ENCODE measurements at places on chromosomes 7 and 10. TPM values are rescaled to one million over a fixed set of nuclear protein-coding genes. Genes with fewer than 3 reads are reported as not detected.

DNA sequence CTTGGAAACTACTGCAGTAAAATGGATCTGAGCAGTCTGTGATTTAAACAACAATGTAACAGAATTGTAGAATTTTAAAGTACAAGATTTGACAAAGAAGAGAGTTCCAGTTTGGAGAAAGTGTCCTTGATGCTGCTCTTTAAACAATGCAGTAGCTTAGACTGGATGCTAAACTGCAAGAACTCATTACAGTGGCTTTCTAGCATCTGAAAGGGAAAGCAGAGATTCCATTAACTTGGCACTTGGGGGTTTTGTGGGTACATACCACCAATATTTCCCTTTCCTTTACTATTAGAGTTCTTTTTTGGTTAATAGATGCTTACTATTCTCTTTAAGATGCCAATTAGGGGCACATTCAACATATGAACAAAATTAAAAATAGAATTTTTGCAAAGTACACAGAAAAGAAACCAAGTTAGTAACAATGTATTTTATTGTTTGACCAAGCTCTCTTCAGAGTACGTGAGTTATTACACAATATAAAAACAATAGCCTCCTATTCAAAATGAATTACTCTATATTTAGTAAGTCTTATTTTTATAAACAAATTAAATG lies 11.9 kb downstream of the PSTK start:
- DNase-seq: no peak
- no peaks in the 10 kb centered on the region for H3K27me3 ChIP-seq
- no peak overlapping the region for H3K27ac ChIP-seq
- H3K36me3 ChIP-seq: peaks cover 13% of the 10 kb centered on the region
- no peaks in the 10 kb centered on the region for H3K4me1 ChIP-seq

- H3K4me1 ChIP-seq: no peaks in the 10 kb centered on the region
- H3K36me3 ChIP-seq: peaks cover 4% of the 10 kb centered on the region
- H3K27me3 ChIP-seq: no peaks in the 10 kb centered on the region
- H3K4me3 ChIP-seq: no peak overlapping the region
Observed at GRCh38 chr10:133454204-133454893, 604 bp downstream of the SCART1 start.

GRCh38 chr7:24713039-24713793 lies 44.0 kb downstream of the GSDME start:
- H3K4me3 ChIP-seq: no peak overlapping the region
- H3K4me1 ChIP-seq: peaks cover 16% of the 10 kb centered on the region
- H3K27ac ChIP-seq: no peak overlapping the region
- H3K36me3 ChIP-seq: peaks cover 22% of the 10 kb centered on the region
- H3K27me3 ChIP-seq: no peaks in the 10 kb centered on the region

DNA sequence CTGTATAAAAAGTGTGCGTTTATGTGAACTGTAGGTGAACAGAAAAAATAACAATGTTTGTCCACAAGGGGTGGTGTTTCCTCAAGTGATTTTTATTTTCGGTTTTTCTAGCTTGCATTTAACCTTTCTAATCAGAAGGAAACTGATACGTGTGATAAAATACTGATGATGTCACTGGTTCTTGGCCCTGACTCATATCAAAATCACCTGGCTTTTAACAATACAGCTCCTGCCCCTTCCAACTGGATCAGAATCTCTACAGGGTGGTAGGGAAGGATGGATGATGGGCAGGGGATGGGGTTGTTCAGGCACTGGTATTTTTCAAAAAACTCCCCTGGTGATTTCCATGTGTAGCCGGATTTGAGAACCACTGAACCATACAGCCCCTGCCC lies 10.9 kb downstream of the NPFFR1 start:
- no peak overlapping the region for H3K27ac ChIP-seq
- H3K36me3 ChIP-seq: no peaks in the 10 kb centered on the region
- DNase-seq: no peak

- no peaks in the 10 kb centered on the region for H3K27me3 ChIP-seq
- DNase-seq: no peak
- H3K4me3 ChIP-seq: no peak overlapping the region
- H3K36me3 ChIP-seq: no peaks in the 10 kb centered on the region
- H3K4me1 ChIP-seq: no peaks in the 10 kb centered on the region
- no peak overlapping the region for H3K27ac ChIP-seq
Observed at GRCh38 chr7:82244947-82245517, 198.5 kb downstream of the CACNA2D1 start.

DNA sequence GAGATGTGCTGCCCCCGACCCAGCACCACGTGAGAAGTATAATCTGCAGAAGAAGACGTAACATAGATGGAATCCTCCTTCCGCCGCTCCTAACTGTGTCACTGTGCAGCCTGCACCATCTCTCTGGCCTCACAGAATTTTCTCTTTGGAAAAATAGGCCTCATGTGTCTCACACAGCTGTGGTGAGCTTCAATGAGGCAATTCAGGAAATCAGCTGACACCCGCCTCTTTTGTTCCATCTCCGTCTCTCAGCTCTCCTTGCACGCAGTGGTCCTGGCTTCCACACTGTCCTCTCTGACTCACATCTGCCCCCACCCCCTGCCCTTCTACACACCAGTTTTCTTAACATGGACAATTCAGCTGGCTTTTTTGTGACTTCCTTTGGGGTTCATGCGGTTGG lies 7.2 kb downstream of the C10orf90 start:
- H3K4me1 ChIP-seq: no peaks in the 10 kb centered on the region
- no peaks in the 10 kb centered on the region for H3K36me3 ChIP-seq
- peak; percentile 35 for DNase-seq
- peak overlapping the region; percentile 22 for H3K27ac ChIP-seq

DNA sequence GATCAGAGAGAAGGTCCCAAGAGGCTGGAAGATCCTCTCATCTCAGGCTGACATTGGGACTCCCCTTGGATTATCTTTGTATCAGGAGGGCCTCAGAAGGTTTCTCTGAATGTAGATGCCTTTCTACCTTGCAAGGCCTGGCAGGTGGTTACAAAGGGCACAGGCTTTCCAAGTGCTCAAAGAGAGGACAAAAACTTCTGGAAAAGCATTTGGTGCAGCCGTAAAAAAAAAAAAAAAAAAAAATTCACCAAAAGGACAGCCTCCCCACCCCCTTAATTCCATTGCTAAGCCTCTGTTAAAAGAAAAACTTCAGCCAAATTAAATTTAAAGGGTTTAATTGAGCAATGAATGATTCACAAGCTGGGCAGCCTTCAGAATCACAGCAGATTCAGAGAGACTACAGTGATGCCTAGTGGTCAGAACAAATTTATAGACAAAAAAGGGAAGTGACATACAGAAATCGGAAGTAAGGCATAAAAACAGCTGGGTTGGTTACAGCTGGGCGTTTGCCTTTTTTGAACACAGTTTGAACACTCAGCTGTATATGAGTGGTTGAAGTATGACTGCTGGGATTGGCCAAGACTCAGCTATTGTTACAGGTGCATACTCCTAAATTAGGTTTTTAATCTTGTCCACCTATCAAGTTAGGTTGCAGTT lies 42.5 kb upstream of the LRGUK start:
- no peaks in the 10 kb centered on the region for H3K4me1 ChIP-seq
- H3K27ac ChIP-seq: no peak overlapping the region
- H3K36me3 ChIP-seq: no peaks in the 10 kb centered on the region
- DNase-seq: peak; percentile 0
- H3K4me3 ChIP-seq: no peak overlapping the region
- H3K27me3 ChIP-seq: no peaks in the 10 kb centered on the region

DNA sequence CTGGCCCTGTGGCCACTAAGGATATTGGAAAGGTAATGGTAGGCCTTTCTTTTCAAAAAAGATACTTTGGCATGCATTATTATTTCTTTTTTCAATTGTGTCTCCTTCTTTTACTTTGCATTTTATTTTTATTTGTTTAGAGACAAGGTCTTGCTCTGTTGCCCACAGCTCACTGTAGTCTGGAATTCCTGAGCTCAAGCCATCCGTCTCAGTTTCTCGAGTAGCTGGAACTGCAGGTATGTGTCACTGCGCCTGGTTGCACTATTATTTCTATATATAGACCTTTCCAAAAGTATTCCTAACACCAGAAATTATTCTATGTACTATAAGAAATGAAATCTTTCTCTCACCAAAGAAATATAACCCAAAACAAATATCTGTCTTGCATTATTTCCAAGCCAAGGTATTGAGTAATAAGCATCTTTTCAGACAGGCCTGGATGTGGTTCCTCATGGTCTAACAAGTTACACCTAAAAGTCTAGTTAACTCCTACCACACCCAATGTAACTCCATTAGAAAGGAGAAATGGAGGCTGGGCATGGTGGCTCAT lies 500.8 kb upstream of the ANKRD30A start:
- no peaks in the 10 kb centered on the region for H3K36me3 ChIP-seq
- no peaks in the 10 kb centered on the region for H3K27me3 ChIP-seq
- DNase-seq: no peak
- no peak overlapping the region for H3K27ac ChIP-seq
- no peak overlapping the region for H3K4me3 ChIP-seq
- H3K4me1 ChIP-seq: no peaks in the 10 kb centered on the region

- DNase-seq: no peak
- no peaks in the 10 kb centered on the region for H3K4me1 ChIP-seq
- H3K4me3 ChIP-seq: no peak overlapping the region
- no peak overlapping the region for H3K27ac ChIP-seq
- H3K27me3 ChIP-seq: no peaks in the 10 kb centered on the region
- peaks cover 6% of the 10 kb centered on the region for H3K36me3 ChIP-seq
Observed at GRCh38 chr7:130560972-130561371, 69.1 kb downstream of the MEST start.

DNA sequence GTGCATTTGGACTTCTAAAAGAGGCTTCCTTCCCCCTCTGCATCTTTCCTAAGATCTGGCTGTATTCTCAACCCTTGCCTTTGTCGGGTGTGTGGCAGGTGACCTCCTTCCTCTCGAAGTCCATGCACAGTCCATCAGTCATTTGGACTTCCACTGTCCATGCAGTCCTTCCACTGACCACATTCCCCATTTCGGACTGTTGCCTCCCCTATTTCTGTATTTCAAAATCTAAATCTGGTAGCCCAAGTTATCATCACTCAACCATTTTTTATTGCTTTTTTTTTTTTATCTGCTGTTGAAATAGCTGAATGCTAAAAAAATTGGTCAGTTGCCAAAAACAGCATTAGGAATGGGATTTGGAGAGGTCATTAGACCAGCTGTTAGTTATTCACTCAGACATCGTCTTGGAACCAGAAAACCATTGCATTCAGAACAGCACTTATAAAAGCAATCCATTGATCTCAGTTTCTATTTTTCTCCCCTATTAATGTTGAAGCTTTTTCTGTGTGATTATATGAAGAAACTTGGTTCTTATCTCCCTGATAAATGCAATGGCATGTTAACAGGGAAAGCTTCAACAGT lies 575.6 kb downstream of the KIF20B start:
- H3K36me3 ChIP-seq: no peaks in the 10 kb centered on the region
- no peaks in the 10 kb centered on the region for H3K4me1 ChIP-seq
- no peak overlapping the region for H3K4me3 ChIP-seq

DNA sequence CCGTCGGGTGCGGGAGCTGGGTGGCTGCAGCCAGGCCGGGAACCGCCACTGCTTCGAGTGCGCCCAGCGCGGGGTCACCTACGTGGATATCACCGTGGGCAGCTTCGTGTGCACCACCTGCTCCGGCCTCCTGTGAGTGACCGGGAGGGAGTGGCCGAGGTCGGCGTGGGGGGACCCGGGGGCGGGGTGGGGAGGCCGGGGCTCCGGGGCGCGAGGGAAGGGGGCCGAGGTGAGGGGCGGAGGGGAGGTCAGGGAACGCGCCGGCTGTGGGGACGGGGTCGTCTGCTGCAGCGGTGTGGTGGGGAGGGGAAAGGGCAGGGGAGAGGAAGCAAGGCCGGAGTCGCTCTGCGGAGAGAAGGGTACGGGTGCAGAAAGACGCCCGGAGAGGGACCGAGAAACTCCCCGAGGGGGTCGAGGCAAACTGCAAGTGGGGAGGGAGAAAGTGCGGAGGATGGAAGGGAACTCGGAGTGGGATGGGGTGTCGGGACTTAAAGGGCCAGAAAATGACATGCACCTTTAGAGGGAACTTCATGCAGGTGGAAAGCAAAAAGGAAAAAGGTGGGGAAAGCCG lies 518 bp downstream of the AGFG2 start:
- no peak for DNase-seq
- no peaks in the 10 kb centered on the region for H3K27me3 ChIP-seq
- H3K4me3 ChIP-seq: peak overlapping the region; percentile 66
- no peaks in the 10 kb centered on the region for H3K36me3 ChIP-seq

The SERPINE1 gene
- 2.1 TPM for total RNA-seq

The PTF1A gene
- 0.22 TPM for total RNA-seq

The ARF5 gene
- total RNA-seq: 169 TPM

The ATP5MK gene
- total RNA-seq: 166 TPM

The DNAJB6 gene
- 137 TPM for total RNA-seq

The CRPPA gene
- total RNA-seq: 7.9 TPM

The VSTM2A gene
- total RNA-seq: 26.8 TPM
